ENCODE measurements at places on chromosomes 3 and 15.

GRCh38 chr15:81061490-81062253 is 60.9 kb downstream of the TLNRD1 start:
- DNase-seq: no peak

- no peak for DNase-seq
These were observed 121.1 kb upstream of the PLAAT1 start for GRCh38 chr3:193119926-193120325.

GRCh38 chr3:191424881-191425280 is 36.1 kb upstream of the PYDC2 start:
- DNase-seq: no peak

GRCh38 chr3:63954182-63954581 is 42.0 kb upstream of the SCAANT1 start:
- DNase-seq: no peak

- DNase-seq: peak; percentile 62
These were observed 25.3 kb downstream of the ADGRG7 start for GRCh38 chr3:100634493-100635272.

DNA sequence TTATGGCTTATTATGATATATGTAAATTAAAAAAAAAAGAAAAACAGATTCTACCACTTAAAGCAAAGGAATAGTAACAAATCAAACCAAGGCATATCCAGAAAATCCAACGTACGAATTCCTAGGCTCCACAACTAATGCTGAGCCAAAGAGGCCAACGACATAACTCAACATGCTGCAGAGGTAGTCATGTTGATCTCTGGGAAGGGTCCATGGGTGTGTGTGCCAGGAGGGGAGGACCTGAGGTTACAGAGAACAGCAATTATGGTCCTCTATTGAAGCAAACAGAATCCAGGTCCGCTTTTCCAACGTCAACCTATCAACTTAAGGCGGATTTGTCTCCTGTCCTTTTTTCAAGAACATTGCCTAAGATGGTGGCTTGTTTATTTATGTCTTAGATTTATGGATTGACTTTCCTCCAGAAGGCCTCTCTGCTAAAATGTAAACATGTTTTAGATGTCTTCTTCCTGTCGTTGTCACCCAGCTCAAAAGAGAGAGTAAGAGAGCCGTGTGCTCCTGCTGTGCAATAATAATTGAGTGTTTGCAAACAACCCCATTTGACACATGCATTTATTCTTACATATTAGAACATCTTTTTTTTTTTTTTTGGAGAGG is 20.4 kb downstream of the NANOGP8 start:
- no peak for DNase-seq

- DNase-seq: no peak
These were observed 3.9 kb downstream of the RRP9 start for GRCh38 chr3:51937611-51938450.

DNA sequence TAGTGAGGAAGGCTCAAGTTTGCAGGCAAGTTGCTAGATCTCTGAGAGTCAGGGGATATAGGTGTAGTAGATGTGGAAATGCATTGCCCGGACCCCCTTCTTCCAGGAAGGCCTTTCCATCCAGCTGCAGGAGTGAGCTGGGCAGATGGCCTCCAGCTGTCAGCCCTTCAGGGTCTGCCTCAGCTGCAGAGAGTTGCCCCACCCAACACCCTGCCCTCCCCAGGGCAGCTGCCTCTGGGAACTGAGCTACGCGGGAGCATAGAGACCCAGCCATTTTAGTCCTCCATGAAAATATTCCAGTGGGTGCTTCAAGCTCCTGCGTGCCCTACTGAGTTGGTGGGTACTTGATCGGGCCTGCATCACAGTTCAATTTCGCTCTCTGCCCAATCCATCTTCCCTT is 29.6 kb downstream of the SPG21 start:
- no peak for DNase-seq

DNA sequence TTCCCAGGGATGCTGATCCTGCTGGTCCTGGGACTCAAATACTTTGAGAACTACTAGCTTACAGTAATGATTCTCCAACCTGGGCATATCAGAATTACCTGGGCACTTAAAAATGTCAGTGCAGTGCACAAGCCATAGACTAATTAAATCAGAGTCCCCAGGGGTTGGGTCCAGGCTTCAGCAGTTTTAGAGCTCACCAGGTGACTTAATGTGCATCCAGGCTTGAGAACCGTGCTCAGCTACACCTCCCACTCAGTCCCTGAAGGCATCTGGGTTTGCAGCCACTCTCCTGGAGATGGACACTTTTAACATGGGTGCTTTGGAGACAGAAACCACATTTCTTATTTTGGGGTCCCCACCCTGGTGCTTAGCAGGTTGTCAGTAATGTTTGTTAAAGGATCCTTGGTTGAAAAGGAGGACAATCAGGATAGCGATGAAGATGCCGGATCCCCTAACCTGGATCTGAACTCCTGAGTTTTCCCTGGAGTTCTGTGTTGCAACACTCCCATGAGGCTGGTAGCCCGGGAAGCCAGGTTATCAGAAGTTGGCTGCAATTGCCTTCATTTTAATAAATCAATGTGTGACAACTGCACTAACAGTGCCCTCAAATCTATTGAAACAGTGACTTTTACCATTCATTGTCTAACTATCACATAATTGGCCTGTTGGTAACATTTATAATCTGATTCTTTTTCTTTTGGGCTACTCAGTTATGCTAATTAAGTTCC is 48.1 kb downstream of the BFSP2 start:
- DNase-seq: no peak

GRCh38 chr15:81239190-81239589 is 42.5 kb downstream of the IL16 start:
- DNase-seq: no peak

GRCh38 chr3:87979527-87979926 is 79.3 kb downstream of the CGGBP1 start:
- no peak for DNase-seq

DNA sequence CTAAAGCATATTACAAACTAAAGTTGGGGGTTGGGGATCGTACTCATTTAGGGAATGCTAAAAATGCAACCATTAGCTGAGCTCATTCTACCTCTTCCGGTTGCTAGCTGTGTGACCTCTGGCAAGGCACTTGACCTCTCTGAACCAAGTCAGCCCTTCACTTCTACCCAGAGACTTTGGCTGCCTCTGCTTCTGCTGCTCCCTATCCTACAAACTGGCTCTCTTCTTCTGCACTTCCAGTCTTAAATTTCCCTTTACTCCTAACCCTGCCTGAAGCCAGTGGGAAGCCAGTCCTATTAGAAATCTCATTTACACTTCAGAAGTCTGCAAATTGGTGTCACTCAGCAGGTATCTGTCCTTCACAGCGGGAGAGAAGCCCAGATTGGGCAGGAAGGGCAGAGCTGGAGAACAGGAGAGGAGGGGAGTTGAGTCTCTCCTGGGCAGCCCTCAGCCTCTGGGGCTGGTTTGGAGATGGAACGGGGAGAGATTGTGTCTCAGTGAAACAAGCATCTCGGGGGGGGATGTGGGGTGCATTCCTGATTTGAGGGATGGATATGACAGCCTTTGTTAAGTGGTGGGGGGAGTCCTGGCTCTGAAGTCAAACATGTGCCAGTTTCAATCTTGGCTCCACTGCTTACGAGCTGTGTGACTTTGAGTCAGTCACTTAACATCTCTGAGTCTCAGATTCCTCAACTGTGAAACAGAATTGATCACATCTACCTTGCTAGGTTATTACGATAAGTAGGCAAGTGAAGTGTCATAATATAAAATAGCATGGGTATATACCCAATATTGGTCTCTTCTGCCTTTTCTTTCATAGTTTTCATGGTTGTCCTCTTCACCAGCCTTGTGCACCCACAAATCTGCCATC is 7.8 kb upstream of the AEN start:
- no peak for DNase-seq

GRCh38 chr3:124057420-124057819 is 65.5 kb upstream of the ROPN1 start:
- DNase-seq: no peak

- DNase-seq: peak; percentile 36
These were observed 108.9 kb upstream of the ETV5 start for GRCh38 chr3:186217820-186218164.

DNA sequence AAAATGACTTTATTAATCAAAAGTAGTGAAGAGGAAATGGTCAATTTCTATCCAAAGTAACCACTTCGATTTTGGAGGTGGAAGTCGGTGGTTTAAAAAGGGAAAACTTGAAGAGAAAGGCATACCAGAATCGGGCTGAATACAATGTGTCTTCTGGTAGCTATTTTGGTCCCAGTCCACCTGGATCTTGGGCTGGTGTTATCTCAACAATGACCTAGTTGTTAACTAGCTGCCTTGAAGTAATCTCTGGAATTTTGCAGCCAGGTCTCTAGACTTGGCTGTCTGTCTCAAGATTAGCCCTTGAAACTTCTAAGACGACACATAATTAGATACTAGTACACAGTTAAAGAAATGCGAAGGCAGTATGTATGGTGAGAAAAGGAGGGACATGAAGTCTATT is 409.8 kb downstream of the GRM7 start:
- no peak for DNase-seq

DNA sequence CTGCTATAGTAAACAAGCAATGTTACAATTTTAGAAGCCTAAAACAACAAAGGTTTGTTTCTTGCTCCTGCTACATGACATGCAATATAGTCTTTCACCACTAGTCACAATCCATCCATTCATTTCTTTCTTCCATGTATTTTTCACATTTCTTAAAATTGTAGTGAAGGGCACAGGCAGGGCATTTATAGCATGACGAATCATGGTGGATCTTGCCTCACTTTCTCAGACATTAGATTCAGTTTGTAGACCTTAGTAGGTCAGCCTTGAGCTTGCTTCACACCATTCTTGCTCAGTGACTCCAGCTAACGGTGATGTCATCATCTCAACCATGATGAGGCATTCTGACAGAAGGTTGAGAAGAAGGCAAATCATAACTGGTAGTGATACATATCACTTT is 546.8 kb downstream of the TBL1XR1 start:
- DNase-seq: no peak

DNA sequence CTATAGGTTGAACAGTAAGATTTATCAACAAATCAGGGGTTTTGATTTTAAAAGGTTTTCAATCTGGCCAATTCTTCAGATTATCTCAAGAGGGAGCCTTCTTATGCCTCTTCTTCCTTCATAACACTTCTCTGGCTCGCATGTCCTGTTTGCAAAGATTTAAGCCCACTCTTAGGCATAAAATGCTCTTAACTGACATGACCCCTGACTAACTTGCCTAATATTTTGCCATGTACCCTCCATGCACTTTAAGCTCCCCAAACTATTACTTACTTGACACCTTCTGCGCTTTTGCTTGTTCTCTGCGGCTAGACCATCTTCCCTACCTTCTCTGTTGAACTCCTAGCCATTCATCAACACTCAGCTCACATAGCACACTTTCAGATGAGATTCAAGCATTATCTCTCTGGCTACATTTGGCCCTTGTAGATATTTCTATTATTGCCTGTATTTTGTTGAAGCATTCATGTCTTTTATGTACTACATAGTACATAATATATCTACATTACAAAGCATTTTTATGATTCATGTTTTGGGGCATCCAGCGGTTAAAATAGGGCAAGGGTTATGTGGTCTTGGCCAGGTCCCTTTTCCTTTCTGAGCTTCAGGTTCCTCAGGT is 1.0 kb upstream of the ARIH1 start:
- DNase-seq: no peak

DNA sequence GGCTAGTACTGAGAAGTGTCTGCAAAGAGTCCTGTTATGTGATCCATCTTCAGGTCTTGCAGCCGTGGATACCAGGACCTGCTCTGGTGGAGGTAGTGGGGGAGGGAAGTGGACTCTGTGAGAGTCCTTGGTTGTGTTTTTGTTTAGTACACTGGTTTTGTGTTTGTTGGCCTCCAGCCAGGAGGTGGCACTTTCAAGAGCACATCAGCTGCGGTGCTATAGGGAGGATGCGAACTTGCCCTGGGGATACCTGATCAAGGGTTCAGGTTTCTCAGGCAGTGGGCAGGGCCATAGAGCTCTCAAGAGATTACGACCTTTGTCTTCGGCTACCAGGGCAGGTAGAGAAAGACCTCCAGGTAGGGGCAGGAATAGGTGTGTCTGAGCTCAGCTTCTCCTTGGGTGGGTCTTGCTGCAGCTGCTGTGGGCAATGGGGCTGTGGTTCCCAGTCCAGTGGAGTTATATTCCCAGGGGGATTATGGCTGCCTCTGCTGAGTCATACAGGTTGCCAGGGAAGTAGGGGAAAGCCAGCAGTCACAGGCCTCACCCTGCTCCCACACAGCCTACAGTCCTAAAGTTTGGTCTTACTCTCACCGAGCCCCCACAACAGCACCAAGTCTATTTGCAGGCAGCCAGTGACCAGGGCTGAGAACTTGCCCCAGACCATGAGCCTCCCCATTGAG is 132.8 kb upstream of the NPHP3 start:
- no peak for DNase-seq

- DNase-seq: no peak
These were observed 32.5 kb upstream of the TMOD3 start for GRCh38 chr15:51796847-51797401.

DNA sequence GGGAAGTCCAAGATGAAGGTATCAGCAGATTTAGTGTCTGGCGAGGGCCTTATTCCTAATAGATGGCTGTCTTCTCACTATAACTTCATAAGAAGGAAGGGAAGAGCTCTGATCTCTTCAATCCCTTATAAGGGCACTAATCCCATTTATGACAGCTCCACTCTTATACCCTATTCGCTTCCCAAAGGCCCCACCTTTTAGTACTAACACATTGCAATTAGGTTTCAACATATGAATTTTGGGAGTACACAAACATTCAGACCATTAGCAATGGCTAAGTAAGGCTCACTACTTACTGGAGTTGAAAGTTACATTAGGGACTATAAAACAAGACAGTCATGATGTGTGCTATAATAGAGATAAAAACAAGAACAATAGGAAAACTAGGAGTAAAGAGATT is 118.9 kb downstream of the NECTIN3 start:
- no peak for DNase-seq

DNA sequence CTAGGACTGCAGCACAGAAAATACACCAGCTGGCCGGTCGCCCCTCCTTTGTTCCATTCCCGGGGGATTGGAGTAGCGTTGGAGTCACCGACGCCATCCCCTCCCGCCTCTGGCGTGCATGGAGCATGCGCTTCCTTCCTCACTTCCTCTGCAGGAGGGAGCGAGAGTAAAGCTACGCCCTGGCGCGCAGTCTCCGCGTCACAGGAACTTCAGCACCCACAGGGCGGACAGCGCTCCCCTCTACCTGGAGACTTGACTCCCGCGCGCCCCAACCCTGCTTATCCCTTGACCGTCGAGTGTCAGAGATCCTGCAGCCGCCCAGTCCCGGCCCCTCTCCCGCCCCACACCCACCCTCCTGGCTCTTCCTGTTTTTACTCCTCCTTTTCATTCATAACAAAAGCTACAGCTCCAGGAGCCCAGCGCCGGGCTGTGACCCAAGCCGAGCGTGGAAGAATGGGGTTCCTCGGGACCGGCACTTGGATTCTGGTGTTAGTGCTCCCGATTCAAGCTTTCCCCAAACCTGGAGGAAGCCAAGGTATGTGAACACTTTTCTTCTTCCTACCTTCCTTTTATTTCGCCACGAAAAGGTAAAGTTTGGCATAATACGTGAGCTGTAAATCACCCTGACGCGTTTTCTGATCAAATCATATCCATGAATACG is at the start of gene SCG3:
TSS of gene SCG3 (plus strand) at position 201 of the 661 bp plus-strand sequence. CDS start at position 454, 253 bp downstream.
- peak; percentile 84 for DNase-seq

- no peak for DNase-seq
These were observed 75.4 kb downstream of the PLCL2 start for GRCh38 chr3:16960125-16960524.
